GM23248 (cell line): ENCODE measurements at places on chromosomes 12 and 14. TPM values are rescaled to one million over a fixed set of nuclear protein-coding genes. Genes with fewer than 3 reads are reported as not detected.

DHRS2 gene
- not detected in 2 replicates for polyA plus RNA-seq

VCPKMT gene
- 7.7 and 9.4 TPM in 2 replicates for polyA plus RNA-seq

HDAC7 gene
- 45.3 and 46.2 TPM in 2 replicates for polyA plus RNA-seq

RAD51AP1 gene
- polyA plus RNA-seq: 11.6 and 12.4 TPM in 2 replicates

FSCB gene
- not detected in 2 replicates for polyA plus RNA-seq

DNA sequence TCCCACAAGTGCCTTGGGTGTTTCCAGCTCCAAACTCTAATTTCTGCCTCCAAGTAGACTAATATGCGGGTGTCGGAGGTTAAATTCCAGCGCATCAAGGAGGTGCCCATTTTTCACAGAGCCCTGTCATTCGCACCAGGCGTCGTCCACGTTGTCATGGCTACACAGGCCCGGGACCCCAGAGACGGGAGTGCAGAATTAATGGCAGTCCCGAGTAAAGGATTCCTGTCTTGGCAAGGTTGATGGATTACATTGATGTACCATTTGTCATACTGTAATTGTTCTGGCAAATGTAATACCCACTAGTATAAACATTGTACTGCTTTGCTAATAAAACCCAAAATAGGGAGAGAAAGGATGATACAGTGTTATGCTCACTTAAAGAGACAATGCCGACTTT is 222.9 kb upstream of the MYL2 start:
- no peak overlapping the region for H3K27ac ChIP-seq
- DNase-seq: no peak
- H3K4me3 ChIP-seq: no peak overlapping the region
- peaks cover 3% of the 10 kb centered on the region for H3K27me3 ChIP-seq
- H3K36me3 ChIP-seq: no peaks in the 10 kb centered on the region

GRCh38 chr12:80791863-80792262 is 75.2 kb downstream of the MYF5 start:
- no peaks in the 10 kb centered on the region for H3K36me3 ChIP-seq
- H3K27ac ChIP-seq: no peak overlapping the region
- no peaks in the 10 kb centered on the region for H3K4me1 ChIP-seq
- no peaks in the 10 kb centered on the region for H3K27me3 ChIP-seq

DNA sequence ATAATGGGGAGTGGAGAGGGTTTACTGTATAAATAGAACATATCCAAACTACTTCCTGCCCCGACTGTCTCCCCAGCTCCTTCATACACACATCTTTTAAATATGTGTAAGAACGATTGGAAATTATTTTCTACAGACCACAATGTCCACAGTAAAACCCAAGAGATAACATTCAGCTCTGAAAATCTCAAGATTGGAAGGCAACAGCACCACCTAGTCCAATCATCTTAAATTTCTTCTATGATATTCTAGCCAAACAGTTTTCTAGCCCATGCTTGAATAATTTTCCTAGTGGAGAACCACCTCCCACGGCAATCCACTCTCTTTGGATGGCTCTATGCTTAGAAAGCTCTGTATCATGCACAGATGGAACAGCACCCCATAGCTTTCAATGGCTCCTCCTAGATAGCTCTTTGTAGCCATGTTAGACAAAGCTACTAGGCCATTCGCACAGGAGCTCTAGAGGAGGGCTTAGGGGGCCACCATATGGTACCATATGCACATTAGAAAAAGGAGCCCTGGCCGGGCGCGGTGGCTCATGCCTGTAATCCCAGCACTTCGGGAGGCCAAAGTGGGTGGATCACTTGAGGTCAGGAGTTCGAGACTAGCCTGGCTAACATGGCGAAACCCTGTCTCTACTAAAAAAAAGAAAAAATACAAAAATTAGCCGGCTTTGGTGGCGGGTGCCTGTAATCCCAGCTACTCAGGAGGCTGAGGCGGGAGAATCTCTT is 18.1 kb downstream of the VDR start:
- H3K36me3 ChIP-seq: 0 out of 2 replicates have a peak, but pooled peaks cover 2% of the 10 kb centered on the region
- no peak for DNase-seq
- H3K4me3 ChIP-seq: no peak overlapping the region
- H3K27ac ChIP-seq: no peak overlapping the region
- H3K27me3 ChIP-seq: no peaks in the 10 kb centered on the region

DNA sequence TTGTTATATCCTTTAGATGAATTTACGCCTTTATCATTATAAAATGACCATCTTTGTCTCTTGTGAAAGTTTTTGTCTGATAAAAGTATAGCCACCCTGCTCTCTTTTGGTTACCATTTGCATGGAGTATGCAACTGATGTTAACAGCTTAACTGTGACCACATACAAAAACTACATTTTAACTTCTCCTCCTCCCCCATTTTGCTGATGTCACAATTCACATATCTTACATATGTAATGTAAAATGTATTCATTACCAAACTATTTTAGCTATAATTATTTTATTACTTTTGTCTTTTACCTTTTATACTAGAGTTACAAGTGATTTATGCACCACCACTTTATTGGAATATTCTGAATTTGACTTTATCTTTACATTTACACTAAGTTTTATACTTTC is 184.5 kb upstream of the NPAS3 start:
- H3K4me1 ChIP-seq: no peaks in the 10 kb centered on the region
- no peak overlapping the region for H3K27ac ChIP-seq
- no peak overlapping the region for H3K4me3 ChIP-seq
- DNase-seq: no peak
- no peaks in the 10 kb centered on the region for H3K27me3 ChIP-seq

- peaks cover 16% of the 10 kb centered on the region for H3K4me1 ChIP-seq
- H3K27ac ChIP-seq: peak overlapping the region; percentile 19; the same call in 1 of the 2 replicates
- peak; percentile 66 for DNase-seq
- H3K27me3 ChIP-seq: no peaks in the 10 kb centered on the region
- no peak overlapping the region for H3K4me3 ChIP-seq
Observed at GRCh38 chr12:12214635-12215131, 52.2 kb downstream of the LRP6 start.

- no peak overlapping the region for H3K27ac ChIP-seq
- H3K4me1 ChIP-seq: no peaks in the 10 kb centered on the region
- peak; percentile 63 for DNase-seq
Observed at GRCh38 chr14:94768521-94769390, 1.2 kb downstream of the GSC start.

- no peak for DNase-seq
- no peaks in the 10 kb centered on the region for H3K4me1 ChIP-seq
Observed at GRCh38 chr12:47306130-47306529, 226.4 kb upstream of the AMIGO2 start.

DNA sequence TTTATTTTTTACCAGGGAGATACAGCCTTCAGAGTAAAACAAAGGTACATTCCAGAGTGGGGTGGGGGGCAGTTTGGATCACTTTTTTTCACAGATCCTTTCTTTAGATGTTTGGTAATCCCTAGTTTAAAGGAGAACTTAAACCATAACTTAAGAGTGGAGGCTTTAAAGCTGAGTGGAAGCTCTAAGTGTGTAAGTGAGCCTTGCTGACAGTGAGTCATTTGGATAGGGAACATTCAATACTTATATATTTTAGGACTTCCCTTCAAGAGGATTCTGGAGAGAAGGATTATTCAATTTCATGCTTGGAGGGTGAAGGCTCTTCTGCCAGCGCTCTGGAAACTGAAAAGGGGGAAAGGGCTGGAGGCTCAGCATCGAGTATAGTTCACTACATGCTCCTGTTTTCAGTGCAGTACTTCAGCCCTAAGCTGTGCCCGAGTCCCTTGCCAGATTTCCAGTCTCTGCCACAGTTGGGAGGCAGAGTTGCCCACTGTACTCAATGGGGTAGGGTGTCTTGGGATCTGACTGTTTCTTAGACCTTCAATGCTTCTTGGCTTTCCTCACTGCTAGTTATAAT is 8.4 kb downstream of the PRKAG1 start:
- no peaks in the 10 kb centered on the region for H3K27me3 ChIP-seq
- DNase-seq: no peak
- no peaks in the 10 kb centered on the region for H3K4me1 ChIP-seq

- no peak overlapping the region for H3K27ac ChIP-seq
- no peaks in the 10 kb centered on the region for H3K27me3 ChIP-seq
- H3K4me1 ChIP-seq: peaks cover under 1% of the 10 kb centered on the region; the same call in 1 of the 2 replicates
- no peaks in the 10 kb centered on the region for H3K36me3 ChIP-seq
Observed at GRCh38 chr12:49874142-49874897, 29.4 kb downstream of the FAIM2 start.

- peak; percentile 76 for DNase-seq
- no peaks in the 10 kb centered on the region for H3K36me3 ChIP-seq
- no peak overlapping the region for H3K4me3 ChIP-seq
- peaks cover 13% of the 10 kb centered on the region for H3K4me1 ChIP-seq
Observed at GRCh38 chr14:52279408-52279807, 11.9 kb downstream of the PTGDR start.

DNA sequence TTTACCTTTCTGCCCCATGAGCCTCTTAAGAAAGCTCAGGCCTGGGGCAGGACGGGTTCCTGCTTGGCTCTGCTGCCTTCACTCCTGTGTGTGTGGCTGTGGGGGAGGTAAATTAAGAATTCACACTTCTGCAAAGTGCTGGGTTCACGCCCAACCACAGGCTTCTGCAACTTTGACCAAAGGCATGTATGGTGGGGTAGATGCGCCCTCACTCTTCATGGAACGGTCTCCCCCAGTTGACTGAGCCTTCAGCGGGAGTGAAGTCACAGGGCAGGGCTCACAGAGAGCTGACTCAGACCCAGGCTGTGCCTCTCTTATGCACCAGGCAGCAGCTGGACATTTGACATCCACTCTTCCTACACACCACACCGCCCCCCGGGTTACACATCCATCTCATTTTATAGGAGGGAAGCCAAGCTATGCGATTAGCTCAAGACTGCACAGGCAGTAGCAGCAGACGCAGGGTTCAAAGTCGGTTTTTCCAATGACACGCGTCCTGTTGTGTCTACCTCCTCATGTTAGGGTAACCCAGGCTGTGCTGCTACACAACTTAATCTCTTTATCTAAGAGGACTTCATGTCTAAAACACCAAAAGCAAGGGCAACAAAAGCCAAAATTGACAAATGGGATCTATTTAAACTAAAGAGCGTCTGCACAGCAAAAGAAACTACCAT is 15.4 kb upstream of the BCL11B start:
- no peaks in the 10 kb centered on the region for H3K4me1 ChIP-seq
- H3K27ac ChIP-seq: no peak overlapping the region
- no peaks in the 10 kb centered on the region for H3K36me3 ChIP-seq
- no peak for DNase-seq
- H3K27me3 ChIP-seq: 0 out of 2 replicates have a peak, but pooled peaks cover 3% of the 10 kb centered on the region

- H3K4me3 ChIP-seq: no peak overlapping the region
- no peaks in the 10 kb centered on the region for H3K36me3 ChIP-seq
- no peak overlapping the region for H3K27ac ChIP-seq
Observed at GRCh38 chr14:86221000-86221399, 691.1 kb downstream of the FLRT2 start.

DNA sequence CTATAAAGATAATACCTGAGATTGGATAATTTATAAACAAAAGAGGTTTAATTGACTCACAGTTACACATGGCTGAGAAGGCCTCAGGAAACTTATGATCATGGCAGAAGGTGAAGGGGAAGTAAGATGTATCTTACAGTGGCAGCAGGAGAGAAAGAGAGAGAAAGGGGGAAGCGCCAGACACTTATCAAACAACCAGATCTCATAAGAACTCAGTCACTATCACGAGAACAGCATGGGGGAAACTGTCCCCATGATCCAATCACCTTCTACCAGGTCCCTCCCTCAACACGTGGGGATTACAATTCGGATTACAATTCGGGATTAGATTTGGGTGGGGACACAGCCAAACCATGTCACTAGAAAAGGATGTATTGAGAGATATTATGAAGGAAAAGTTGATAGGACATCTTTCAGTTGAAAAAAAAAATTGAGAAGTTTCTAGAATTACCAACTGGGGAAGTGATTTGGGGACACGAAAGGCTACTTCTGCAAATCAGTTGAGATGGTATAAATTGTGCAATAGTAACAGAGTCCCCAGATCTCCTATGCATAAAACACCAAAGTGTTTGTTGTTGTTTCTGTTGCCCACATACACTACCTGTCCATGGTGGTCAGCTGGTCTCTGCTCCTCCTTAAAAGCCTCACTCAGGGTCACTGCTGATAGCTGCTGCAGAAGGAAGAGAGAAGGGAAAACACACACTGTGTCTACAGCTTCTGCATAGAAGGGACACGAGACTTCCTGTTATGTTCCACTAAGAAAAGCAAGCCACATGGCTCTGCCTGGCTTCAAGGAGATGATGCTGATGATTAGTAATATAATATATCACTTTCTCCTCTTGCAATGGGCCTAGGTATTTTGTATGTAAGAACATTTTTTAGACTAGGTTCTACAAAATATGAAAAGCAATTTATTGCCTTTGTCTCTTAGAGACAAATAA is 465.5 kb downstream of the PDZRN4 start:
- H3K36me3 ChIP-seq: no peaks in the 10 kb centered on the region
- DNase-seq: no peak
- no peak overlapping the region for H3K27ac ChIP-seq
- no peaks in the 10 kb centered on the region for H3K27me3 ChIP-seq

- H3K4me3 ChIP-seq: no peak overlapping the region
- no peak for DNase-seq
- H3K27me3 ChIP-seq: peaks cover 12% of the 10 kb centered on the region; the same call in 1 of the 2 replicates
- H3K27ac ChIP-seq: no peak overlapping the region
- H3K36me3 ChIP-seq: no peaks in the 10 kb centered on the region
- H3K4me1 ChIP-seq: no peaks in the 10 kb centered on the region
Observed at GRCh38 chr12:4009979-4010704, 136.9 kb upstream of the PARP11 start.

DNA sequence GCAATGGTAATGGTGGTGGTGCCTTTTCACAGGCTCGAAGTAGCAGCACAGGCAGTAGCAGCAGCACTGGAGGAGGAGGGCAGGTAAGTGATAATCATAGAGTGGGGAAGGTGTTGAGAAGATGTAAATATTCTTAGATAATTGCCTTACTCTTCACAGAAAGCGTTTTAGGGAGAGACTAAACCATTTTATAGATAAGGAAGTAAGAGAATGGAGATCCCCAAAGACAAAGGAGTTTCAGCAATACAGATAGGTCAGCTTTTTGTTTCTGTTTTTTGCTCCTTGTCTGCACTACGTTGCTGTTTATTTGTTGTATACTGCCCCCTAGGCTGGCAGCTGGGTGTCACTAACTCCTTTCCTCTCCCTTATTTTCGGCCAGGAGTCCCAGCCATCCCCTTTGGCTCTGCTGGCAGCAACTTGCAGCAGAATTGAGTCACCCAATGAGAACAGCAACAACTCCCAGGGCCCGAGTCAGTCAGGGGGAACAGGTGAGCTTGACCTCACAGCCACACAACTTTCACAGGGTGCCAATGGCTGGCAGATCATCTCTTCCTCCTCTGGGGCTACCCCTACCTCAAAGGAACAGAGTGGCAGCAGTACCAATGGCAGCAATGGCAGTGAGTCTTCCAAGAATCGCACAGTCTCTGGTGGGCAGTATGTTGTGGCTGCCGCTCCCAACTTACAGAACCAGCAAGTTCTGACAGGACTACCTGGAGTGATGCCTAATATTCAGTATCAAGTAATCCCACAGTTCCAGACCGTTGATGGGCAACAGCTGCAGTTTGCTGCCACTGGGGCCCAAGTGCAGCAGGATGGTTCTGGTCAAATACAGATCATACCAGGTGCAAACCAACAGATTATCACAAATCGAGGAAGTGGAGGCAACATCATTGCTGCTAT is 2.0 kb downstream of the SP1 start:
- peak overlapping the region; percentile 94 for H3K27ac ChIP-seq
- H3K27me3 ChIP-seq: no peaks in the 10 kb centered on the region
- peaks cover 8% of the 10 kb centered on the region; the same call in 1 of the 2 replicates for H3K36me3 ChIP-seq
- peak overlapping the region; percentile 80 for H3K4me3 ChIP-seq
- peaks cover 39% of the 10 kb centered on the region for H3K4me1 ChIP-seq

GRCh38 chr12:6821591-6822425 is at the start of gene GPR162:
GPR162 (plus strand) TSS chr12:6821821; CDS start chr12:6823899, 2,078 bp downstream.
- peak; percentile 61 for DNase-seq
- H3K36me3 ChIP-seq: no peaks in the 10 kb centered on the region
- peaks cover 7% of the 10 kb centered on the region for H3K27me3 ChIP-seq
- H3K4me1 ChIP-seq: peaks cover 8% of the 10 kb centered on the region
